Activated T-cell treated with anti-CD3 and anti-CD28 coated beads, Interleukin-2, amount 50 U/mL, for 24 hours (primary cell): ENCODE measurements at places on chromosomes 13 and 19.
A peak's percentile ranks its signal among the peaks of the same experiment; 100 is the strongest.

- no peaks in the 10 kb centered on the region for H3K27me3 ChIP-seq
- peak overlapping the region; percentile 94 for H3K4me3 ChIP-seq
- peak overlapping the region; percentile 100 for H3K27ac ChIP-seq
Observed at GRCh38 chr19:50384685-50385535, 763 bp downstream of the POLD1 start.

DNA sequence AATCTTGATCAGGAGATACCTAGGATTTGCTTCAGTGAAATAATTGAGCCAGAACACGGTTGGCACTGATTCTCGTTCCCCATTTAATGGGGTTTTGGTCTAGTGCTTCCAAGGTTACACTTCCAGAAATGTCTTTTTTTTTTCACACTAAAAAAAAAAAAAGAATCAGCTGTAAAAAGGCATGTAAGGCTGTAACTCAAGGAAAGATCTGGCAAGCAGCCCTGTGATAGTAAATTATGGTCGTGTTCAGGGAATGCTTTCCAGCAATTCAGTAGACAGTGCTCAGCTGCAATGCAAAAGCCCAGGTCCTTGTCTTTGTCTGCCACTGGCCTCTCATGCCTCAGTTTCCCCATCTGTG lies 27.2 kb upstream of the NDUFS7 start:
- peaks cover 59% of the 10 kb centered on the region for H3K36me3 ChIP-seq
- H3K27ac ChIP-seq: no peak overlapping the region
- H3K27me3 ChIP-seq: no peaks in the 10 kb centered on the region
- peak overlapping the region; percentile 85 for H3K4me3 ChIP-seq

- no peak for DNase-seq
- no peaks in the 10 kb centered on the region for H3K36me3 ChIP-seq
- no peak overlapping the region for H3K4me3 ChIP-seq
Observed at GRCh38 chr13:67101730-67102467, 128.2 kb downstream of the PCDH9 start.

DNA sequence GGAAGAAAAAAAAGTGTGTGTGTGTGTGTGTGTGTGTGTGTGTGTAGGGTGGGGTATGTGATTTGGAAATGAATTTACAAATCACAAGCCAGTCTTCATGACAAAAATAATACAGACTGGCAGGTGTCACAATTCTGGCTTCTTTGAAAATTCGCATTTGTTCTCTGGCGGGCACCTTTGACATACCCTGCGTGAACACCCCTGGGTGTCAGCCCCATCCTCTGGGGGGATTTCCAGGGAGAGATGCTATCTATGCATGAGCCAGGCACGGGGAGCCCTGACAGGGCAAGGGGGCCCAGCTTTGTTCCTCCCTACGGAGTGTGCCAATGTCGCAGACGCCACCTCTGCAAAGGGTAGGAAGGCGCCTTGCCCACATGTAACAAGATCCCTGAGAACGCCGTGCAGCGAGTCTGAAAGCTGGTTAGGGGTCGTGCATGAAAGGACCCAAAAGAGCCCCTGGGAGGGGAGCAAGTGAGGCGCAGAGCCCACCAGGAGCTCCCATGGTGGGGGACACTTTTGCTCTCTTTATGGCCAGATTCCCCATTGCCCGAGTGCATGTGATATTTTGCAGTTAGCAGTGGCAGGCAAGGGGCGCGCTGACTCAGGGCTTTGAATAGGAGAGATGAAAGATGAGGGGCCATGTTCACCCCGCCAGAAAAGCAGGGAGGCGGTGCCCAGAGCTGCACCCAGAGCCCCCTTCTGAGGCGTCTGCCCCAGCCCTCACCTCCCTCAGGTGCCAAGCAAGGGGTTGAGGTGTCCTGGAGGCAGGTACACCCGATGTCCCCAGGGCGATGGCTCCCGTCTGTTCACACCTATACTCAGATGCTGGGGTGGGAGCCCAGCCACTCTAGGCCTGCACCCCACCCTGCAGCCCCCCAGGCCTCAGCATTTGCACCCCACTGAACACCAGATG lies 45.3 kb downstream of the KLF2 start:
- peaks cover 39% of the 10 kb centered on the region for H3K4me1 ChIP-seq
- H3K36me3 ChIP-seq: peaks cover 15% of the 10 kb centered on the region
- DNase-seq: no peak
- H3K4me3 ChIP-seq: no peak overlapping the region
- no peak overlapping the region for H3K27ac ChIP-seq
- peaks cover 29% of the 10 kb centered on the region for H3K27me3 ChIP-seq

DNA sequence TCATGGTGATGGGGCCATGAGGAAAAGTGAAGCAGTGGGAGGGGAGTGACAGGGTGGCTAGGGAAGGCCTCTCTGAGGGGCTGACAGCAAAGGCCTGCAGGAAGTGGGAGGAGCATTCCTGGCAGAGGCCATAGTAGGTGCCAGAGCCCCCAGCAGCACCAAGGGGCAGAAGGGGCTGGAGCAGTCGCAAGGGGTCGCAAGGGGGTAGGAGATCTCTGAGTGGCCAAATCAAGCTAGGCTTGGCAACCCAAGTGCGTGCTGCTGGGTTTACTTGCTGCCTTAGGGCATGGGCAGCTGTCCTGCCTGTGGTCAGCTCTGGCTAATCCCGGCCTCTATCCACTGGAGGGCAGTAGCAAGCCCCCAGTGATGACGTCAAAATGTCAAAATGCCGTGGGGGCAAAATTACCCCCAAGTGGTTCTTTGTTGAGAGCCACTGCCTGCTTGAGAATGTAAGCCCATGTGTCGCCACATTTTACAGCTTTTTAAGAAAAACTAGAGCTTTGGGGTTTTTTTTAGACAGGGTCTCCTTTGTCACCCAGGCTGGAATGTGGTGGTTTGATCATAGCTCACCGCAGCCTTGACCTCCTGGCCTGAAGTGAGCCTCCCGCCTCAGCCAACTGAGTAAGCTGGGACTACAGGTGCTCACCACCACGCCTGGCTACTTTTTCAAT lies 11.8 kb downstream of the CCDC97 start:
- H3K4me3 ChIP-seq: no peak overlapping the region
- H3K27me3 ChIP-seq: no peaks in the 10 kb centered on the region
- peaks cover 49% of the 10 kb centered on the region for H3K4me1 ChIP-seq
- peak overlapping the region; percentile 87 for H3K27ac ChIP-seq
- H3K36me3 ChIP-seq: peaks cover 88% of the 10 kb centered on the region

DNA sequence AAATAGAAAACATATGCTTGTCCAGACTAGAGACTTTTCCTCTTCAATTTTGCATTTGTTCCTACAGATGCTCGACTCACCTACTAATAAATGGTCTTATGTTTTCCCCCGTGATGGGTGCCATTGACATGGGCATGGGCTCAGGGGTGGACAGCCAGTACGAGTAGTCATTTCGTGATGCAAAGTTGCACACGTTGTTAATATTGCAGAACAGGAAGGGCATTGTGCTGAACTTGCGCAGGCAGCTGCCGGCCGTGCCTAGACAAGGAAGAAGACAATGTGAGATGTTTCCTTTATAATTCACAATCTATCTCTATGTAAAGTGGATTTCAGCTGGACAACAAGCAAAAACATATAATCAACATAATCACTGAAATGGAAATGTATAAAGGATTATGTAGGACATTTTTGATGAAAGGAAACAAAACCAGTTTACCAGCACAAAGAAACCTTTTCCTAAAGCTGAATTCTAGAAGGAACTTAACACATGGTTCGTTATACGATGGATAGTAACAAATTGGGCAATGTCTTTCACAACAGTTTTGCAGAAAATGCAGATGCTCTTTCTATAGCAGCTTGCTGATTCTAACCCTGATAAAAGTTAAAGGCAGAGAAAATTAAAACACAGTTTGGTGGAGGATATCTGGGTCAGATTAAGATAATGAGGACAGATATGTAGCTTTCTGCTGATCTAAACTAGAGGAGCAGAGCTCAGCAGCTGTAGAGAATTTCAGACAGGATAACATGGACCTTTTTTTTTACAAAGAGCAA lies 145.7 kb downstream of the COL4A1 start:
- DNase-seq: no peak
- H3K27me3 ChIP-seq: peaks cover 14% of the 10 kb centered on the region
- H3K27ac ChIP-seq: no peak overlapping the region
- H3K4me3 ChIP-seq: no peak overlapping the region
- H3K4me1 ChIP-seq: no peaks in the 10 kb centered on the region

DNA sequence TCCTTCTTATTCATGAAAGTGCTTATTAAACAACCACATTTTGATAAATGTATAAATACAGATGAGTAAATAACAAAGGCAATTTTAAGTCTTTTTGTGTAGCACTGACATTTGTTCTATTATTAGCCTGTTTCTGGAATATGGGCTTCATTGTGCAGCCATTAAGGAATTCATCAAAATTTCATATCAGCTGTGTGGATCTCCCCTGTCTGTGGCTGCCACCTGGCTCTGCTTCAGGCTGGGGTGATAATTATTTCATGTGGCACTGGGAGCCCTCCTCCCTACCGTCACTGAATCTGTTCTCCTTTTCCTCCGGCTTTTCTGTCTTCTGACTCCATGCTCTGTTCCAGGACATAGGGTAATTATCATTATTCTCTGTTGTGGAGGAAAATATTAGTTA lies 57.1 kb downstream of the LMO7 start:
- no peaks in the 10 kb centered on the region for H3K27me3 ChIP-seq
- no peak for DNase-seq
- H3K4me3 ChIP-seq: no peak overlapping the region
- H3K4me1 ChIP-seq: peaks cover 5% of the 10 kb centered on the region

DNA sequence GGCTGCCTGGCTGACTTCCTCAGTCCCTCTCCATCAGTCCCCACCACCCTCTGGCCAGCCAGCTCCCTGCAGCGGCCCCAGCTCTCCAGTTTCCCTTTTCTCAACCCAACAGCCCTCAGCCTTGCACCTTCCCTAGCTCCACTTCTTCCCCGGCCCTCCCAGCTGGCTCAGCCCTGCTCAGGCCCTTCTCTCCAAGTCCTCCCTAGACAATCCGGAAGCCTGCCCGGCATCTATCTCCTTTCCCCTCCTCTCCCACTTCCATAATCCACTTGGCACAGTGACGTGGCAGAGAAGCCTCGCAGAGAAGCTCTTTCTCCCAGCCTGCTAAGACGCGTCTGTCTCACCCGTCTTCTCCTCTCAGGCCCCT lies 1.1 kb downstream of the UBXN6 start:
- H3K27me3 ChIP-seq: no peaks in the 10 kb centered on the region
- peak overlapping the region; percentile 81 for H3K4me3 ChIP-seq
- peak; percentile 38 for DNase-seq
- peaks cover 17% of the 10 kb centered on the region for H3K4me1 ChIP-seq

GRCh38 chr19:45496349-45496953 lies 396 bp downstream of the RTN2 start:
- peak overlapping the region; percentile 69 for H3K4me3 ChIP-seq
- H3K36me3 ChIP-seq: no peaks in the 10 kb centered on the region
- no peak overlapping the region for H3K27ac ChIP-seq
- H3K27me3 ChIP-seq: peaks cover 41% of the 10 kb centered on the region
- DNase-seq: peak; percentile 70
